Activated CD4-positive, CD25-positive, alpha-beta regulatory T cell treated with anti-CD3 and anti-CD28 coated beads, Interleukin-2, amount 50 U/mL, for 24 hours (primary cell): ENCODE measurements at places on chromosomes 3 and 15.

DNA sequence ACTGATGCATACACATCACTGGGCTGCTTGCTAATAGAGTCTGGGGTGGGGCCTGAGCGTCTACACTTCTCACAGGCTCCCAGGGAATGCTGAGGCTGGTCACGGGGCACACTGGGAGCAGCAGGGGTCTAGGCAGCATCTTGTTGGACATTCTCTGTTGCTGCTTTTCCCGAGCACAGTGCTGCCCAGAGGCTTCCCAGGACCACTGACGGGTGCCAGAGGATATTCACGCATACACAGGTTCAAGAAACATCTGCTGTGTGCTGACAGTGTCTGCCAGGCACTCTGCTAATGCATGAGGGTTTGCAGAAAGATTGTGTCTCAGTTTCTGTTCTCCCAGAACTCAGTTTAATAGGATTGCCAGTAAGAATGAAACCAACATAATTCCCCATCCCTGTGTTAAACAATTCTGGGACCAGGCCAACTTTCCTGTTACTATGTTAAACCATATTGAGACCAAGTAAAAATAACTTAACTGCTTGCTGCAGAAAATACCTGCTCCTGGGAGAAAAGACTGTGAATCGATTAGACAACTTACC lies 23.9 kb upstream of the BCL2L10 start:
- no peak for ATAC-seq

DNA sequence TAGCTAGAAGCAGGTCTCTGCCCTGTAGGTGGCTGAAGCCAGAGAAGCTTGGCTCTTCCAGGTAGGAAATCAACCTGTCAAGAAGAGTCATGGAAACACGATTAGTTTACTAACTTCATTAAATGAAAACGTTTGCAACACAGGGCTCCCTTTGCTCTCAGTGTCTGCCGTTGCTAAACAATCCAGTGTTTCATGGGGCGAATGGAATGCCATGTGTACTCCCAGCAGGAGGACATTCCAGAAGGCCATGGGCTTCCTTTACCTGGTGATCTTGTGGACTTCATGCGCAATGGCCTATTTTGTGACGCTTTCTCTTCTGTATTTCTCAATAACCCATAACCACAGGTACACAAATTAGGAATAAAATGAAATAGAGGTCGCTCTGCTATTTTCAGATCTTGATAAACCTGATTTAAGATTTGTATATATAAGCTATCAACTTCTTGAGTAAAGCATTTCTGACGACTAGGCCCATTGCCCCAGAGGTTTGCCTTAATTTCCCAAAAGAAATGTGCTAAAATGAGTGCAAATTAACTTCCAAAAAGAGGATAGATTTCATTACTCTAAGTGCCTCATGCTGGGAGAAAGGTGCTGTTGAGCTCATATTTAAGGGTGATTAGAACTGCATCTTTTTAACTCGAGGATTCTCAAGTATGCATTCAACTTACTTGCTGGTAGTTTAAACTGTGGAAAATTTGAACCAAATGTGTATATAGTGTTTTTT lies 171.0 kb downstream of the EPHA3 start:
- ATAC-seq: no peak

- no peak for ATAC-seq
Observed at GRCh38 chr3:54188176-54188791, 65.9 kb downstream of the CACNA2D3 start.

- ATAC-seq: no peak
Observed at GRCh38 chr3:177681852-177682251, 484.6 kb upstream of the TBL1XR1 start.

GRCh38 chr3:78725703-78726246 lies 1042.0 kb downstream of the ROBO1 start:
- no peak for ATAC-seq

DNA sequence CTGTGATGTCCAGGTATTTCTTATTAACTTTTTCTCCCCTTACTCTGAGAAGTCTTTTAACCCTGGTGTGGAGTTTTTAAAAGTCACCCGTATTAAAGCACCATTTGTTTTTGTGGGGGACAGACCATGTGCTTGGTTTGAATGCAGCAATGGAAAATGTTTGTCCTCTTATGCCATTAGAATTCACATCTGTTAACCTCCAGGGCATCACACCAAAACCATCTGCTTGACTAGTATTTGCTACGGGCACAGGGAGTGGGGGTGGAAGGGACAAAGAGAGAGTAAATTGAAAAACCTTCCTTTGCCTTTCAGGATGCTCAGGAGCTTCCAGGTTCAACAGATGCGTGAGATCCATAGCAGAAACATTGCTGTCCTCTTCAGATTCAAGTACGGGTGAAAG lies 61.4 kb upstream of the GOLGA8B start:
- no peak for ATAC-seq

- no peak for ATAC-seq
Observed at GRCh38 chr15:38228618-38229017, 24.0 kb upstream of the SPRED1 start.

DNA sequence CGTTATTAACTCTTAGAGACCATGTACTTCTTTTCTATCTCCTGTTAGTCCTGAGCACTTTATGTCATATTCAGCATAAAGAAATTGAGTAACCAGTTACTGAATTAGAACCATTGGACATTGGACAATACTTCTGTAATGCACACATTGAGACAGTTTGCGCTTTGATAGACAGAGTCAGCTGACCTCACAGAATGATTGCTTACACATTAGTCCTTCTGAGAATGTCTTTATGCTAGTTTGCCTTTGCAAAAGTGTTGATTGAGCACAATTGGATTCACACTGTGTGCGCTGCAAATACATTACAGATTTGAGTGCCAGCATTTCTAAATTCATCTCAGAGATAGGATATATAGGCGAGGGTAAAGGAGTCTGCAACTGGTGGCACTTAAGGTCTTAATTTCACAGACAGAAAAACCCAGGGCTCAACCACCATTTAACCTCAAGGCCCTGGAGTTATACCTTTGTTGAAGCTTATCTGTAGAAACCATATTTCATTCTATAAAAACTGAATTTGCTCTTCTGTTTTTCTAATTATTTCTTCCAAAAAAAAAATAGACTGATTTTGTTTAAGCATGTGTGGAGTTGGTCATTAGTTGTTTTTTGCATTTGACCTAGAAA lies 3.8 kb downstream of the SERPINI1 start:
- no peak for ATAC-seq

DNA sequence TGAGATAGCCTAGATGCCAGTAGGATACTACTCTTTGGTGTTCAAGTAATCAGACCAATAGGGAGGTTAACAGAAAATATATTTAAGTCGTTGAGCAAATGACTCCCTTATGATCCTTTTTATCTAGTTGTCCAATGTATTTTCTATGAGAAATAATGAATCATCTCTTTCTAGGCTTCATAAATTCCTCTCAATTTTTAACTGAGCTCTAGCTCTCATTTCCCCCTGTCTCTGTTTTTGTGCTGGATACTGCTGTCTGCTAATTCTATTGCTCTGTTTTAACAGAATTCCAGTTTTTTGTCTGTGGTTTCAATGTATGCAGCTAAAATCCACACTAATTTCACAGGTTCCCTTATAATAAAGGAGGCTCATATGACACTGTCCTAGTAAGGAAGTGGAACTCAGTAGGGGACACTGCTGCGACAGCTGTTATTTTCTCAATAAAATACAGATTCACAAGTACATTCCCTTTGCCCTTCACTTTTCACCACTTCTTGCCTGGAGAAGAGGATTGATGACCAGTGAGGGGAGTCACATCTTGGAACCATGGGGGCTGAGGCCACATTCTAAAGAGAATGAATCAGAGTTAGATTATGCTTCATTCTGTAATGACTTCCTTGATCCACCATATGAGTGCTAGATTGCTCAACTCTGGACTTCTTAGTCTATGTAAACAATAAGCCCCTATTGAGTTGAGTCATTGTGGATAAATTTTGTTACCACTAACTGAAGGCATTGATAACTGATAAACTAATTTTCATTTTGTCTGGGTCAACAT lies 558.7 kb upstream of the KCNMB2 start:
- no peak for ATAC-seq

DNA sequence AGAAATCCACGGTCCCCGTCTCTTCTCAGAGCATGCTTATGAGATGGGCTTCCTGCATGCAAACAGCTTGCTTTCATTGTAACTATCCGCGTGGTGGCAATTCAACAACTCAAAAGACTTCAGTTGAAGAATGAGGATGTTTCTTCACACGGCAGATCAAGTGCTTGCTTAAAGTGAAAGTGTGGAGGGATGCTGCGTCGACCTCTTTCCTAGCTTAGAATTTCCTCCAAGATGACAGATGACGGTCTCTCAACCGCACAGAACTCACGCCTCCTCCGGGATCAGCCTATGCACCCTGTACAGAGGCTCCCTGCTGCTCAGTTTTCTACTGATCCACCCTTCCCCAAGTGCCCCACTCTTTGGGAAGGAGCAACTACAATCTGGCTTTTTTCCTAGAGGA lies 47.8 kb downstream of the PCSK6 start:
- no peak for ATAC-seq

DNA sequence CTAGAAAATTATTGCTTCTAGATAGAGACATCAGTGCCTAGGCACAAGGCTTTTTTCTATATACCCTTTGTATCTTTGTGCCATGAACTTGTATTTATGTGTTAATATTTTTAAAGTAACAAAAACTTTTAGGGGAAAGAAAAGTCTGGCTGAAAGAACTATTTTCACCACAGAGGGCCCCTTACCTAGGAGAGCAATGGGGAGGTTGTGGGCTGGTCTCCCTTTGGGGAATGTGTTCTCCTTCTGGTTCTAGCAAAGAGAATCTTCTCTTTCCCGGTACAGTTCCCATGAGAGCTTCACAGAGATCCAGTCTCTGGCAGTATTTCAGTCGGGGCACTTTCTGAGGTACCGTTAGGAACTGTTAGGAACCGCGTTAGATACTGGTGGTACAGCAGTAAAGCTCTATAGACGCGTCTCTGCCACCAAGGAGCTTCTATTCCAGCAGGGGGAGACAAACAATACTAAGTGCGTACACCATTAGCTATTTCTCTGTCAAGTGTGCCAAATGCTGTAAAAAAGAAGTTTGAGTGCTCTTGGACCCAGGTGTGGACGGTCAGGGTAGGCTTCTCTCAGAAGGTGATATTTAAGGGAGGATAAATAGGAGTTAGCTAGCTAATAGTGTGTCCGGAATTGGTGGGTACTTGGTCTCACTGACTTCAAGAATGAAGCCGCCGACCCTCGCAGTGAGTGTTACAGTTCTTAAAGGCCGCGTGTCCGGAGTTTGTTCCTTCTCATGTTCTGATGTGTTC lies 4.6 kb upstream of the EPB42 start:
- peak; percentile 85 for ATAC-seq
